ENCODE measurements at places on chromosomes 1 and 21.

DNA sequence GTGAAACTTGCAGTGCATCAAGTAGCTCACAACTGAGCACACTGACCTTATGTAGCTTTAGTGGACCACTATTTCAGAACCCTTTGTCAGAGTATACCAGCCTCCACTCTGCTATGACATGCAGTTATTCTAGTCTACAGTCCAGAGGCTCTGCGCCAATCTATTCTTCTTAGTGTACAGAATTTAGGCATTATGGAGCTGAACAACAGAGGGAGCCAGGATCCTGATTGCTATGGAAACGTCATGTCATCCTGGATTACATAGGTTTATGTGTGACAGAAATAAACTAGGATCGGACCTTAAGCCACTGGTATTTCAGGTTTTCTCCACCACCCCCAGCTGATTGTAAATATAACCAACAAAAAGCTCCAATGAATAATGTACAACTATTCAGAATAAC lies 48.1 kb upstream of the EEIG2 start:
- no peak for DNase-seq

- DNase-seq: no peak
These were observed 21.6 kb downstream of the TCEA3 start for GRCh38 chr1:23403038-23403336.

GRCh38 chr1:44721485-44722361 lies 9.2 kb downstream of the RNU5D-1 start:
- DNase-seq: no peak

DNA sequence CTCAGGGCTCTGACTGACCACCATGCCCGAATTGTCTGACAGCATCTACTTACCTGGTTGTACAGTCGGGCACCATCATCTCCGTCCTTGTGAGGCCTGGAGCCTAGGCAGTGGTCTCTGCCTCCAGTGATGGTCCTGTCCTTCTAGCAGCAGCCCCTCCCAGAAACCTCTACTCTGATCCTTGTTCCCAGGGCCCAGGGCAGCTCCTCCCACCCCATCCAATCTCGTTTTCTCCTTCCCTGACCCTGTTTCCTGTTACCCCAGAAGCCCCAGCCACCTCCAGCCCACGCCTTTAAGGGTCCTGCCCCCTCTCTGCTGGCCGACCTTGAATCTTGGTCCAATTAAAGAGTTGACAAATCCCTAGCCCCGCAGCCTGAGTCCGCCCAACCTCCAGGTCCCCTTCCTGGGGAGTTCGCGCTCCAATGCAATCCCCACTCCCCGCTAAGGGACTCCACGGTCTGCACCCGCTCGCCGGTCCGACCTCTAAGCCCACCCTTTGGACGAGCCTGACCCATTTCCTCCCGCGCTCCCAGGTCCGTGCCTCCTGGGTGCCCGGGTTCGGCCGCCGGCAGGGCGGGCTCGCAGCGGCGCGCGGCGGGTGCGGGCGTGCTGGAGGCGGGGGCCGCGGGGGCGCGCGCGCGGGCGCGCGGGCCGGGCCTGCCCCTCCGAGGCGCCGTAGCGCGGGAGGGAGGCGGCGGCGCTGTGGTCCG lies at the start of gene B4GALT2:
TSS of gene B4GALT2 (plus strand) at position 660 of the 710 bp plus-strand sequence. CDS start 1,951 bp downstream, outside the sequence.
- DNase-seq: peak; percentile 82

- no peak for DNase-seq
These were observed 136.2 kb upstream of the TIAM1 start for GRCh38 chr21:31480228-31480627.

- no peak for DNase-seq
These were observed 18.0 kb downstream of the SLAMF1 start for GRCh38 chr1:160628799-160629263.

- no peak for DNase-seq
These were observed 86.3 kb downstream of the GLIS1 start for GRCh38 chr1:53652441-53653199.

DNA sequence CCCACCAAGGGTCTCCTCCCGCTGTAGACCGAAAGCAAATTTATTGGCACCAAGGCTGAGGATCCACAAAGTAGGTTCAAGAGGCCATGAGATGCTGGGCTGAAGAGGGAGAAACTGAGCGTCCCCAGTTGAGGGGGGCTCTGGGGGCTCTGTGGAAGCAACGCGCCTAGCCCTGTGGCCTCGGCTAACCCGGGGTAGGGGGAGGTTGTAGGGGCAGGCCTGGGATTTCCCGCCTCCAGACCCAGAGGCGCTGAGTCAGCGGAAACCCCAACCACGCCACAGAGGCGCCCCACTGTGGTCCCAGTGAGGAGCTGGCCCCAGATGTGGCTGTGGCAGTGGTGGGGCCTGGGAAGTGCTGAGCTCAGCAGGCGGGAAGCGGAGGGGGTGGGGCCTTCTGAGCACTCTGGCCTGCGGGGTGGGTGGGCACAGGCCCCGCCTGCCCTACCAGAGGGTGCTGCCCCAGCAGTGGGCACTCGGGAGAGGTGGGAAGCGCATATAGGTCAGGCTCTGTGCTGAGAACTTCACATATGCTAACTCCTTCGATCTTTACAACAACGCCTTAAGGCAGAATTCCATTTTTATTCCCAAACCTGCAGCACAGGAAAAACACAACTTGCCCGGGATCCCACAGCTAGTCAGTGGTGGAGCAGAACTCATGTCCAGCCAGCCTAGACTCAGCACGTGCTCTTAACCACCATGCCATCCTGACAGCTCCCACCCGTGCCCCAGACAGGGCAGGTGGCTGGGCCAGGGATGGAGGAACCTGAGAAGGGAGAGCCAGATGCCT lies 1.5 kb upstream of the COL16A1 start:
- DNase-seq: peak; percentile 66

GRCh38 chr1:36450270-36450918 lies at the start of gene OSCP1:
TSS of gene OSCP1 (minus strand) at chr1:36450451. CDS start at chr1:36450369, 82 bp downstream.
- peak; percentile 96 for DNase-seq

DNA sequence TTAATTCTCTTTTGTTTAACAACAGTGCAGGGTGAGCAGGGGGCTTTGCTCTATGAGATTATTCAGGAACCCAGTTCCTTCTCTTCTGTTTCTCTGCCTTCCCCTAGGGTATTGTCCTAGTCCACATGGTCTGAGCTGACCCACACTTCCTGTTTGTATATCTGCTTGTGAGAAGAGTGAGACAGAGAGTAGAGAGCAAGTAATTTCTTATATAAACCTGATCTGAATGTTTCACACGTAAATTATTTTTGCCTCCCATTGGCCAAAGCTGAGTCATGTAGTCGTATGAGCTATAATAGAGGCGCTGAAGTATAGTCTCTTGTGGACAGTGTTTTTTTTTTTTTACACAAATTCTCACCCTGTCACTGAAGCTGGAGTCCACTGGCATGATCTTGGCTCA lies 134.2 kb upstream of the SERTAD4 start:
- no peak for DNase-seq

DNA sequence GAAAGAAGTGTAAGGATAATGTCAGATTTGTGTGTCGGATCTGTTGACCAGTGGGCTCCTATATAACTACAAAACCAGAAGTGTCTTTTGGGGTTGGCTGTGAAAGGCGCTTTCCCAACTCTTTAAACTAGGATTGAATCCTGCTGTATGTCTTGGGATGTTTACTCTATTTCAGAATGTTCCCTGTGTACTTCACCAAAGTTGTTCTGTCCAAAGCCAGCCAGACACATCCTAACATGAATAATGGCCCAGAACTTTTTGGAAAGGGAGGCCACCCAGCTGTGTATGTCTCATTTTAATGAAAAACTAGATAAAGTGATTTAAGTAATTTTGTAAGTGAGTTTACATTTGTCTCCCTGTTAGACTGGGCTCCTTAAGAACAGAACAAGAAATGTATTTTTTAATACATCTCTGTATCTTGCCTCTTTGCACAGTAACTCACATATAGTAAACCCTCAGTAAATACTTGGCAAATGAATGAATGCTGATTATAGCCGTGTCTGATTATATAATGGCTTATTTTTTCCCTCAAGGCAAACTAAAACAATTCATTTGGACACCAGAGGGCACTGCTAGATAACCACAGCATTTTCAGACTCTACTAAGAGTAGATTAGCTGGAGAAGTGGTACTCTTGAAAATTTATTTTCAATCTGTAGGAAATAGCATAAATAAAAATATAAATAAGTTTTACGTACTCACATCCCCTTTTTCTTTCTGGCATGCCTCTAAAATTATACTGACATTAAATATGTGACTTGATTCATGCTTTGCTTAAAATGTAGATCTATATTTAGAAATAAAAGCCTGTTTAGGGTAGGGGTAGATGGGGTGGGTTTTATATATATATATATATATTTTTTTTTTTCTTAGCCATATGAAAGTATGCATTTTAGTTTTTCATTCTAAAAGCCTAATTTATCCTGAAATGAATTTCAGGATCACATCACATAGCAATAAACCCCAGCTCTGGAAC lies 23.8 kb downstream of the TSEN15 start:
- no peak for DNase-seq

- DNase-seq: no peak
These were observed 504.6 kb upstream of the NR5A2 start for GRCh38 chr1:199522936-199523335.

DNA sequence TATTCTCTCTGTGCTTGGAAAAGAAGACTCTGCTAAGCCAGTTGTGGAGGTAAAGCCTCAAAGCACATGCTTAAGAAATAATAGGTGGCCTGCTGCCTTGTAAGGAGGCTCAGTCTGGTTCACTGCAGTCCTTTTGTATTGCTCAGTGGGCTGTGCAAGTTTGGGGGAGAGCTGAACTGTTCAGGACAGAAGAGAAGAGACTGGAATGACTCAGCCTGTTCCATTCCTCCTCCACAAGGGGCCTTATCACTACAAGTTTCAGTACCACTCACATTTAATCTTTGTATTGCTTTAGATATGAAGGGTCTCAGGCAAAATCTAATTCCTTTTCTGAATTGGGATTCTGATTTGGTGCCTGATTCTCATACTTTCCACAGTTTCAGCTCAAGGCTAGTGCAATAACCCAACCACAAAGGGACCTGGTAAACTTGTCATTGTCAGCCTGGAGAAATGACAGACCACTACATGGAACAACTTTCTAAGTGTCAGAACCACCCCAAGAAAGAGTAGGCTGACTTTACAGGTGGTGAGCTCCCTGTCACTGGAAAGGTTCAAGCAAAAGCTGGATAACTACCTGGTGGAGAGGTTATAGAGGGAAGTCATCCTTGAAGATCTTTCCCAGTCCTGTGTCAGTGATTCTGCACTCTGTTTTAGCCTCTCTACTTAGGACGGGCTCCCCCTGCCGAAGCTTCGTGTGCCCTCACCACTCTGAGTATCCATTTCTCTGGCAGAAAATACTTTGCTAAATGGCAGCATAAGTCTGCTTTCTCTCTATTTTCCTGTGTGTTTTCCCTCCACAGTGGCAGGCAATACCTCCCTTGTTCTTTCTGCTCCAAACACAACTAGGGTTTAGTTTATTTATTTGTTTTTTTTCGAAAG lies 162.9 kb upstream of the GJB5 start:
- DNase-seq: peak; percentile 5

GRCh38 chr1:3469849-3470649 lies 15.6 kb downstream of the ARHGEF16 start:
- DNase-seq: no peak

- DNase-seq: no peak
These were observed 5.6 kb downstream of the ARID1A start for GRCh38 chr1:26701266-26701994.

GRCh38 chr1:111219557-111220286 lies 7.8 kb upstream of the CHI3L2 start:
- no peak for DNase-seq

- DNase-seq: no peak
These were observed 5.3 kb downstream of the CBR1 start for GRCh38 chr21:36075171-36075570.

- DNase-seq: no peak
These were observed 7.2 kb upstream of the SLC9A1 start for GRCh38 chr1:27162090-27162489.

- DNase-seq: peak; percentile 66
These were observed at the start of gene AGO4 for GRCh38 chr1:35807614-35808449. TSS of gene AGO4 (plus strand) at chr1:35808016. CDS start at chr1:35808417, 401 bp downstream.

DNA sequence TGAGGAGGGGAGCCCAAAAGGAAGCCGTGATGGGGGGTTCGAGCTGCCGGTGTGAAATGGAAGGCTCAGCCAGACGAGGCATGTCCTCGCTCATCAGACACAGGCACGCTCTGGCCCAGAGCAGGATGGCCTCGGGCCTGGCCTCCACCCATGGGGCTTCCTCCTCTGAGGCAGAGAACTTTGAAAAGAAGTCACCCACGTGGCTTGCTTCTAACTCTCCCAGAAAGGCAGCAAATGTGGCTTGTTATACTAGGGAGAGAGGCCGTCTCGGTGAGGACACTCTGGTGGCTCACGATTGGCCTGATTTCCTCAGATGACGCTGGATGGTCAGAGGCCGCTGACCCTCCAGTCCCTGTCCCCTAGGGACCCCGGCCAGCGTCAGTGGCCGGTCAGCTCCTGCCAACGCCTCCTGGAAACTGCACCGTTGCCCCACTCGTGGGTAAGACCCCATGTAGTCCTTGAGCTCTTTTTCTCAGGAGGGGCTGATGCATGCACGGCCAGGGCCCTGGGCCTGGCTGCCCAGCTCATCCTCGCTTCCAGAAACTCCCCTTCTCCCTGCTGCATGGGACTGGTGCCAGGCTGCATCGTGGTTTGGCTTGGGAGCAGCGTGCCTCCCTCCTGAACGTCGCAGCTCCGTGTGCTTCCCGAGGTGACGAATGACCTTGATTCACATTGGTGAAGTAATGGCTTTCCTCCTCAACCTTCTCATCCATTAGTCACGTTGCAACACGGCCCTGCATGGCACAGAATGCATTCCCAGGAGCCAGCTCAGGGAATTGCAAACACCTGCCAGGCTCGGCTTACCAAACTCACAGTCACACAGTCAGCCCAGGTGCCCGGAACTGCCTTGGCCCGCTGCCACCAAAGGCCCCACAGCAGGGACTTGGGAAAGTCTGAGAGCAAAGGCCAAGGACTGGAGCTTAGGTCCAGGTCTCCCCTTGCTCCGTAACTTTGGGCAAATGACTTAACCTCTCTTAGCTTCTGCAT lies 58.8 kb downstream of the TOMM20 start:
- no peak for DNase-seq

DNA sequence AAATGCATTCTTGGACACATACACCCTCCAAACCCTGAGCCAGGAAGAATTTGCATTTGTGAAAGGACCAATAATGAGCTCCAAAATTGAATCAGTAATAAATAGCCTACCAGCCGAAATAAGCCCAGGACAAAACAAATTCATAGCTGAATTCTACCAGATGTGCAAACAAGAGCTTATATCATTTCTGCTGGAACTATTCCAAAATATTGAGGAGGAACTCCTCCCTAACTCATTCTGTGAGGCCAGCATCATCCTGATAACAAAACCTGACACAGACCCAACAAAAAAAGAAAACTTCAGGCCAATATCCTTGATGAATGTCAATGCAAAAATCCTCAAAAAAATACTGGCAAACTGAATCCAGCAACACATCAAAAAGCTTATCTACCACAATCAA lies 6.7 kb downstream of the SPRR2E start:
- DNase-seq: no peak

DNA sequence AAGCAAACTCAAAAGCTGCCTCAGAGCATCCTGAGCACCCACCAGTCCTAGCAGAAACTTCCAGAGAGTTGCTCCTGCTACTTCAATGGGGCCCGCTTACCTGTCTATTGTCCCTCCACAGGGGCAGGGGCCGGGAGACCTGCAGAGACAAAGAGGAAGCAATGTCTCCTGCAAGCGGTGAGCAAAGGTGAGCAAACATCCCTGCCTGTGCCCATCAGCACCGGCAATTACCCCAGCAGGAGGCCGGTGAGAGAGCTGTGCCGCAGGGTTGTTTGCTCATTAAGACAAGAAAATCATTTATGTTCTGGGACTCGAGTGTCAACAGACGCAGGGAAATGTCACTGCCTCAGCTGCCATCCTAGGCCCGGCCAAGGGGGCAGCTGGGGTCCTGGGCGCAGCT lies 53.8 kb upstream of the TARDBP start:
- DNase-seq: no peak

Data from HuH-7 (cell line).